ENCODE measurements at places on chromosomes 3 and 15.

DNA sequence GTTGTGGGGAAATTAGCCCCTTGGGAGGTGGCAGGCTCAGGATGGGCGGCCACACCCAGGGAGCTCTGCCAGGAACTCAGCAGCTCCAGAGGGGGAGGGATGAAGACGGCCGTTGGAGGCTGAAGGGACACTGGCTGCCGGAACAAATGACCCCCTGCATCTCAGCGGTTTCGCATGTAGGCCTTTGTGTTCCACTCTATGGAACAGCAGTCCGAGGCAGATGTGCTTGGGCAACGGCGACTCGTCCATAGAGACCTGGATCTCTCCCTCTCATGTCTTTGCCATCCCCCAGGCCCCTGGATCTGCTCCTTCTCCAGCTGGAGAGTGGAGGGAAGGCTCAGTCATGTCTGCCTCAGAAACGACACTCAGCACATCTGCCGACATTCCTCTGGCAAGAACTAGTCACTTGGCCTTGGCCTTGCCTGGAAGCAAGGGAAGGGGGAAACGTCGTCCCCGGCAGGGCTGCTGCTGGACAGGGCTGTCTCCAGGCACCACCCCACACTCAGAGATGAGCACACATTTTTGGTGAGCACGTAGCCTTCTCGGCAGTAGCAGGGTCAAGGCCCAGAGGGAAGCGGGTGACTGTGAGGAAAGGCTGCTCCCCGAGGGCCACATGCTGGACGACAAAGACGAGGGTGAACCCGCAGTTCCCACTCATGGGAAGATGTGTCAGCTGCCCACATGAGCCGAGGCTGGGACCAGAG, 83.8 kb downstream of the ASB7 start:
- DNase-seq, result no peak

- no peak for DNase-seq
Measured at GRCh38 chr15:80204231-80204630, 47.8 kb downstream of the CTXND1 start.

- no peak for DNase-seq
Measured at GRCh38 chr3:127497166-127497565, 93.4 kb downstream of the TPRA1 start.

GRCh38 chr3:120349855-120350125, 636 bp upstream of the LRRC58 start:
- DNase-seq, result no peak

- no peak for DNase-seq
Measured at GRCh38 chr15:101600035-101600434, 52.1 kb downstream of the TM2D3 start.

DNA sequence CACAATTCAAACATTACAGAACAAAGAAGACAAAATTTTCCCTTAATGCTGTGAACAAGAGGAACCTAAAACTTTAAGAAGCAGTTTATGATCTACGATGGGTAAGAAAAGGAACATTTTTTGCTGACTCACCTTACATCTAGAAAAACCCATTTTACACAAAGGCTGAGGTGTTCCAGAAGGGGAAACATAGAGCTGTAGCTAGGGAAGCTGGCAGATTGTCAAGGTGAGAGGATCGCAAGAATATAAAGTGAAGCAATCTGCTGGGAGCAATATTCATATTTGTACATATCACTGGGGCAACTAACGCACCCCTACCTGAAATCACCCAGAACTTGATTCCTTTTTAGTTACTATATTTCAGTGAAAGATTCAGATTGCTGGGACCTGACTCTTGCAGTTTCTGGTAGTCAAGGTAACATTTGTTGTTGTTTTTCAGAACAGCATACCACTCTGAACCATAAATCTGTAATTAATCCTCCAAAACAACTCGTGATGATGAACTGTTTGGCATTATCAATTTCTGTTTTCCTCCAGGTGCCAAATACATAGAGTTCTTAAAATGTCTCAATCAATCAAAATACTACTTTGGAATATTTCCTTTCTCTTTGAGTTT, 184.1 kb upstream of the LRRC3B start:
- DNase-seq, result no peak

DNA sequence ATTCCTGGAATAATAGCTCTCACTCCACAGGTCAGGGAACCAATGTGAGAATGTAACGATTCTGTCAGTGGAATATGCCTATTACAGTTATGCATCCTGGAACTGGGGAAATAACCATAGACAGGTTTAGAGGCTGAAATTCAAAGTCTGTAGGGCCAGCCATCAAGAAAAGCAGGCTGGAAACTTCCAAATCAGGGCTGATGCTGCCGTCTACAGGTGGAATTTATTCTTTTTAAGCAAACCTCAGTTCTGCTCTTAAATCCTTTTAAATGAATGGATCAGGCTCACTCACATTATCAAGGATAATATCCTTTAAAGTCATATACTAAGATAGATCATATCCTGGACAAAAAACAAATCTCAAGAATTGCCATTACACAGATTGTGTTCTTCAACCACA, 699.8 kb downstream of the NR2F2 start:
- DNase-seq, result no peak

- DNase-seq, result no peak
Measured at GRCh38 chr3:3134750-3135448, 8.2 kb downstream of the TRNT1 start.

GRCh38 chr15:40722934-40723333, 28.0 kb downstream of the RAD51 start:
- DNase-seq, result no peak

- peak; percentile 39 for DNase-seq
Measured at GRCh38 chr15:74291101-74292071, 55.3 kb downstream of the CCDC33 start.

- DNase-seq, result no peak
Measured at GRCh38 chr15:72272997-72273352, 621 bp upstream of the PARP6 start.

DNA sequence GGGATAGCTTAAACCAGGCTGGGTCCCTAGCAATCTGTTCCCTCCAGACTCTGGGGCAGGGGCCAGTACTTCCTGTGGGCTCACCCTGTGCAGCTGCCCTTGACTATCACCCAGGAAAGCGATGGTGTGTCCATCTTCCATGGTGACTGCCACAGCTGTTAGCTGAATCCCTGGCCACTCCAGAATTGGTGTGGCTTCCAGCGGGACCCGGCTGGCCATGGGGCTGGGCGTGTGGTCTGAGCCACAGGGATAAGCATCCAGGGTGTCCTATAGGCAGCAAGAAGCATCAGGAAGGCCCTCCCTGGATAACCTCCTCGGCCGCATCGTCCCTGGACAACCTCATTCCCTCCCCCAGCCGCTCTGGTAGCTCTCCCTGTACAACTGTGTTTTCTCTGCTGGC, 7.2 kb downstream of the PLXNB1 start:
- no peak for DNase-seq

DNA sequence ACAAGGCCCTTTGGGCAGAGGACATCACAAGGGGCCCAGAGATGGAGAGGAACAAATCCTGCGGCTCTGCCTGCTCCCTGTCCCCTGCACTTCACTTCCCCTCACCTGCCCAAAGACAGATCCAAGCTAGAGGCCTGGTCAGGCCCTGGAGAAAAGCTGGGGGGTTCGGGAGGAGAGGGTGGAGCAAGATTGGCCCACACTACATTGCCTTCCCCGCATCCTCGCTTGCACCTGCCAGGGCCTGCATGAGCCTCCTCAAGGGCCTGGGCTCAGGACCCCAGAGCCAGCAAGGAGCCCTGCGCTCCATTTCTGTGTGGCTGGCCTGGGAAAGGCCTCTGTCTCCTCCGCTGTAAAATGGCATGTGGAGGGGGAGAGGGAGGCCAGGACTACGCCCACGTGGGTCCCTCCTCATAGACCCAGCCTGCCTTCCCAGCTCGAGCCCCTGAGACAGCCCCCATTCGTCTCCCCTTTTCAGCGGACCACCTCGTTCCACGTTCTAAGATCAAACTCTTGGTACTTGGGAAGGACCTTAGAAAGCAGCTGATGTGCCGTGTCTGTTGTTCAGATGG, 106.0 kb downstream of the HMG20A start:
- no peak for DNase-seq

- no peak for DNase-seq
Measured at GRCh38 chr3:187406927-187407326, 38.7 kb downstream of the RTP4 start.

DNA sequence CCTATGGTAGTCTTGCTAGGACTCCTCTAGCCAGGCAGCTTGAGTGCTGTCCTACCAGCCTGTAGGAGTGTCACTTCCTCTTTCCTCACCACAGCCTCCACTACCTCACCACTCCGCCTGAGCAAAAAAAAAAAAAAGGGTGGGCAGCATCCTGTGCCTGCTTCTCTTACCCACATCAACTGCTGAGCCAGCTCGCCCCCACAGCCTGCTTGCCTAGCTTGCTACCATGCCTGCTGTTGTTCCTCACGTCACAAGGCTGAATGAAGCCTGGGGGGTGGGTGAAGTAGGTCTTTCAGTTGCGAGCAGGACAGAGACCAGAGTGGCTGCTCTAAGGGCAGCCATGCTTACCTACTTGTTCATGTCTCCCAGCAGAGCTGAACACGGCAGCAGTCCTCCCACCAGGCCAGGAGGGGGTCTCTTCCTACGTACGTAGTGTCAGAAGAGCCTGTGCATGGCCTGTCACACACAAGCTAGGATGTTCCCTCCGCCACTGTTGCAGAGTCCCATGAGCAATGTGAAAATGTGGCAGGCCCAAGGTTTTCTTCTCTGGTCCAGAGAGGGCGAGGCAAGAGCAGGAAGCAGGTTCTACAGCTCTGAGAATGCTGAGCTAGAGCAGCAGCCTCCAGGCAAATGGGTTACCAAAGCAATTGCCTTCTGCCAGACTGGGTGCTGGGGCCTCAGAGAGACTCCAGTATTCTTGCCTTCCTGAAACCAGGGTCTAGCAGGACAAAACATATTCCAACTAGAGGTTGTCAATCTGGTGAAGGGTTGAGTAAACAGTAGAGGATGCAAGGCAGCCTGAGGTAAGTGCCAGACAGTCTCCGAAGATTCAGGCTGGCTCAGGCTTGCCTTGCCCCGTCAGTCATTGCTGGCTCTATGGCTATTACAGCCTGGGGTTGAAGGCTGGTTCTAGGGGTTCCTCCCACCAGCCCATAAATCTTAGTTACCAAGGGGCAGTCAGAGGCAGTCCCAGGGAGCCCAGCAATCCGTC, 8.1 kb downstream of the PPM1M start:
- peak; percentile 65 for DNase-seq

DNA sequence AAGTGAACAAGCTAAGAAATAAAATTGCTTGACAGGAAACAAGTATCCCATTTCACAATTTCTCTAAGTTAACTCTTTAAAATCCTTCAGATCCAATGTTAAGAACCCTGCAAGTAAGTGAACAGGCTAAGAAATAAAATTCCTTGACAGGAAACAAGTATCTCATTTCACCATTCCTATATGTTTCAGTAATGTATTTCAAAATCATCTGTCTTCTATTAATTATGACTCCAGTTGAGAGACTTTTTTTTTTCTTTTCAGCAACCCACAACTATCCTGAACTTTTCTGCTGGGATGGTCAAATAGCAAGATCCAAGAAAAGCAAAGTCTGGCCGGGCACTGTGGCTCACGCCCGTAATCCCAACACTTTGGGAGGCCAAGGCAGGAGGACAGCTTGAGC, 2.4 kb upstream of the SLC12A6 start:
- DNase-seq, result no peak

DNA sequence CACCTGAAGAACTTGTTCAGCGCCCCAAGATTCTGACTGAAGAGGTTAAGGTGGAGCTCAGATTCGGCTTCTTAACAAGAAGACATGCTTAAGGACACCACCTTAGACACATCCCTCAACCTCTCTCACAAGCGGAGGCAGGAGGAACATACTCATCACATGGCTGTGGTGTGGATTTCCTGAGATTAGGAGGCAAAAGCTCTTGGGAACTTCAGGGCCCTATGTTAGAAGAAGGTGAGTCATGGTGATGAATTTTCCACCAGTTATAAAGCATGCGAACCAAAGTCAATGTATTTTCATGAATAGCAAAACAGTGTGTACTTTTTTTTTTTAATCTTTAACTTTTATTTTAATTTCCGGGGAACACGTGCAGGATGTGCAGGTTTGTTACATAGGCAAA, 212.2 kb upstream of the SUCLG2 start:
- DNase-seq, result no peak

- DNase-seq, result no peak
Measured at GRCh38 chr15:37820380-37821128, 113.9 kb upstream of the TMCO5A start.

- DNase-seq, result no peak
Measured at GRCh38 chr15:64152507-64153387, 1.2 kb downstream of the SNX22 start.

DNA sequence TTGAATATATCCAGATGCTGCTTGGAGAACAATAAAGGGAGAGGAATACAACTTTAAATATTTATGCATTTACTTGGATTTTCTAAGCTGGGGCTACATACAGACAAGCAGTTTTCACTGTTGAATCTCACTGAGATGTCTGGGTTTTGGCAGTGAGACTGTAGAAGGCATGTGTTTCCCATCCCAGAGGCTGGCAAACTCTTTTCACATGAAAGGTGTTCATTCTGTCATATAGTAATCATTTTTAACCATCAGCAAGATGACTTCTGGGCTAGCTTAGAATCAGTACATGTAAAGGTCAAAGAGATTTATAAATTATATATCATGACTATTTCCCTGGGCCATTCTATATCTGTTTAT, 218.7 kb upstream of the SGO1 start:
- DNase-seq, result no peak

- DNase-seq, result no peak
Measured at GRCh38 chr15:36415643-36416042, 163.8 kb upstream of the CDIN1 start.

DNA sequence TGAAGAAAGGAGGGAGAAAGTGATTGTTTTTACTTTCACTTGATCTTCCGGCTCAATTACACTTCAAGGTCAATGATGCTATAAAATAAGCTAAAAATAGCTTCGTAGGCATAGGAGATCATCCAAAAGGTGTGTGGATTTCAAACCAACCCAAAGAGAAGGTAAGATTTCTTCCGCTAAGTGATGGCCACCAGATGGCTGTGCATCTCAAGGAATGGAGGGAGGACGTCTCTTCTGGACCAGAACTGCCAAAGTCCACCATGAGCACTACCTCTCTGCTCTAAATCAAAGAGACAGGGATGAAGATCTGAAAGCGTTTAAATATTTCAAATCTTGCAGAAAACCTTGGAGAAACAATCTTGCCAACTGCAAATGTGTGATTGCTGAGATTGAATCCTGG, 199.1 kb upstream of the ZPLD1 start:
- DNase-seq, result no peak

- DNase-seq, result no peak
Measured at GRCh38 chr3:158103887-158104327, 2.3 kb downstream of the SHOX2 start.

DNA sequence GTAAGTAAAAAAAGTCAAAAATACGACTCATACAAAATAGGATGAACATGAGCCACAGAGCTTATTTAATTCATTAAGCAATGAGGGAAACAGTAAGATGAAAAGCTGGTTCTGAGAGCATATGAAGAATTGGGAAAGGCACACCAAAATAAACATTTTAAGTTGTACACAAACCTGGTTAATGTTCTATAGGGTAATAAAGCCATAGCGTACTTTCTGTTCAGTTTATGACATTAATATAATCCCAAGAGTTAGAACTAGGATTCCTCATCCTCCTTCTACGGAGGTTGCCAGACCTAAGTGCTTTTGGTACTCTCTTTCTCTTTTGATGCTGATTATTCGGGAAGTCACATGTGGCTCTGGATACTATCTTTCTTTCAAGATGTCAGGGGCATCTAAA, 41.4 kb downstream of the CLEC3B start:
- no peak for DNase-seq
